Left ventricle myocardium superior (tissue), 1 donor: ENCODE measurements at places on chromosomes 16 and 17.

GRCh38 chr16:4618645-4619418, 4.1 kb upstream of the UBALD1 start:
- DNase-seq = peak; percentile 23

DNA sequence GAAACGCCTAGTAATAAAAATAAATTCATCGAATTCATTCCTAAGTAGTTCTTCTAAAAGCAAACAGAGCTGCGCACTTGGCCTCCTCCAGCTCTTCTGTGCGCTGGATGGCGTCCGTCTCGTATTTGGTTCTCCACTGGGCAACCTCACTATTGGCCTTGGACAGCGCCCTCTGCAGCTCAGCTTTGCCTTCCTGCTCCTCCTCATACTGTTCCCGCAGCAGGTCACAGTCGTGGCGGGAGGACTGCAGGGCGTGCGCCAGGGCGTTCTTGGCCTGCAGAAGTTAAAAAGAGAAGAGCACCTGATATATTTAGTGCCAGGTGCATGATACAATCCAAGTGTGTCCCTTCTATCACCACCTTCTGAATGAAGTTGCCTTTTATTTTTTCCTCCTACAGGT, 21.8 kb downstream of the MYH3 start:
- DNase-seq = no peak

DNA sequence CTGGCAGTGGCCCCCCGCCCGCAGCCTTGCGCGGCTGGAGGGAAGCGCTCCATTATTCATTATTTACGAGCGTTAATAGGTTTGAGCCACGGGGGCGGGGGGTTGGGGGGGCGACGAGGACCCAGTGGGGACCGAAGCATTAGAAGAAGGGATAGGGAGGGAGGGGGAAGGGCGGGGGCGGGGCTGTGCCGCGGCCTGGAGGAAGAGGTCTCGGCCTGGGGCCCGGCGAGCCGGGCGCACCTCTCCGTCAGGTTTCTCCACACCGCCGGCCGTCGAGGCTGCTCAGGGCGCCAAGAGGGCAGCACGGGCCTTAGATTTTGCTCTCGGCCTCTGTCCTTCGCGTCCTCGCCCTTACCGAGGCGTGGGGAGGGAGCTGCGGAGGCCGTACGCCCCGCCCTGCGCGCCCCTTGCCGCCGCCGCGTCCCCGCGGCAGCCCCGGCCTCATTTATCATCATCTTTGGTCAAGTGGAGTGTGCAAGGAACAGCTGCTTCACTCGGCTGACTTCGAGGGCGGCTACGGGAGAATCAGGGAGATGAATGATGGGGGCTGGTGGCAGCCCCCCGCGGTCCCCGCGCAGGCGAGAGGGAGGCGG, 54.2 kb downstream of the SREBF1 start:
- DNase-seq = peak; percentile 56

DNA sequence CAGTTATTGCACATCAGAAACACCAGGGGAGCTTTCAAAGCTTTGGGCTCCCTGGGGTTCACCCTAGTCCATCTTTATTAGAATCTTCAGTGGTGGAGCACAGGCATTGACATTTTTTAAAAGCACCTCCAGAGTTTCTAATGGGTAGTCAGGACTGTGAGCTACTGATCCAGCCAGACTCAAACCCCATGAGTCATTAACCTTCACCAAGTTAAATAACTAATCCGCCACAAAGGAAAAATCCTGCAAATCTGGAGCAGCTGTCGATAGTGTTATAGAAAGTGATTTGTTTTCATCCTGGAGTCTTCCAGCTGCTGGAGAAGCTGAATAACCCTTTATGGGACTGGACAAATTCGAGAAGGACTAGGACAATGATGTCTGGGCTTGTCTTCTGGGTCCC, 93.2 kb upstream of the PIRT start:
- no peak for DNase-seq

DNA sequence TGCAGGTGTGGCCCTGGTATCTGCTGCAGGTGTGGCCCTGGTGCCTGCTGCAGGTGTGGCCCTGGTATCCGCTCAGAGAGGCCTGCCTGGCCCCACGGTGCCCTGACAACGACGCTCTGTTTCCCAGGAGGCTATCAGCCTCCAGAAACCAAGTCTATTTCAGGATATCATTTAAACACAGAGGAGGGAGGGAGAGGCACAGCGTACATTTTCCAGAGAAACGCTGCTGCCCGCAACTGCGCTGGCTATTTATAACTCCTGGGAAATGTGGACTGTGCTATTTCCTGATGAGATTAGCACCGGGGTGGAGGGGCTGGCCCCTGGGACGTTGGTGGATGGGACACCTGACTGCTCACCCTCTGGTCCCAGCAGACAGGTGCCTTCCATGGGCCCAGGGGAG, 22.5 kb downstream of the TIMM22 start:
- peak; percentile 79 for DNase-seq

GRCh38 chr17:29368926-29369325, 21.2 kb upstream of the TAOK1 start:
- peak; percentile 68 for DNase-seq

DNA sequence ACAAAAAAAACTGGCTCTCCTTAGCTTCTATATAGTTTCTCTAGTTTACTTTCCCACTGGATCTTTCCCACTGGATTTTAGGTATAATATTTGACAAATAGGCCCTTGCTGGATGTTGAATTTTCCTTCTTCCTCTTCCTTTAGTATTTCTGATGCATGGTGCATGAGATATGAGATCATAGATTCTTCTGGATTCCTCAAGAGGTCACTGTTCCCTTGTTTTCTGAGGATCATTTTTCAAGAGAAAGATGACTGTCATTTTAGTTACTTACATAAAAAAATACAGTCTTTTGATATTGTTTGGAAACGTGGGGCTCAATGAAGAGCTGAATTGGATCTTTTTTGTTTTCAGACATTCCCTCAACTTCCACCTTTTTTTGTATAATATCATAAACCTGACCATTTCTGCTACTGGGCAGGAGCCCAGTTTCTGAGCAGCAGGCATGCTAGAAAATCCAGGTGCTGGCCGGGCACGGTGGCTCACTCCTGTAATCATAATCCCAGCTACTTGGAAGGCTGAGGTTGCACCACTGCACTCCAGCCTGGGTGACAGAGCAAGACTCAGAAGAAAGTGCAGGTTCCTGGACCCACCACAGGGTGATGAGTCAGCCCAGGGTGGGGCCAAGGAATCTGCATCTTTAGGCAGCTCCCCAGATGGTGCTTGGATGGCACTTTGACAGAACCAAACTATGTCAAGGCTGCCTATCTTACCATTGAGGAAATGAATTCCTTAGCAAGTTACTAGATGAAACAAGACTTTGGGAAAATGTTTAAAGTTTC, 70.3 kb downstream of the SDR42E1 start:
- DNase-seq = no peak

- DNase-seq = no peak
Measured at GRCh38 chr17:68349157-68349556, 57.9 kb downstream of the ARSG start.

DNA sequence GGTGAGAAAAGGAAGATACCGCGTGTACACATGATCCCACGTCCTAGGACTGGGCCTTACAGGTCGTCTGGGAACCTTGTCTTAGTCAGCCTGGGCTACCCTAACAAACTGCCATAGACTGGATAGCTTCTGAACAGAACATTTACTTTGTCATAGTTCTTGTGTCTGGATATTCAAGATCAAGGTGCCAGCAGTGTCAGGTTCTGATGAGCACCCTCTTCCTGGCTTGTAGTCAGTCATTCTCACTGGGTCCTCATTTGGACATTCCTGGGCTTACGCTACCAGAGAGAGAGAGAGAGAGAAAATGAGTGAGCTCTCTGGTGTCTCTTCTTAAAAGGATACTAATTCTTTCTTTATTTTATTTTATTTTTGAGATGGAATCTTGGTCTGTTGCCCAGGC, 685.8 kb upstream of the RBFOX1 start:
- DNase-seq = no peak

DNA sequence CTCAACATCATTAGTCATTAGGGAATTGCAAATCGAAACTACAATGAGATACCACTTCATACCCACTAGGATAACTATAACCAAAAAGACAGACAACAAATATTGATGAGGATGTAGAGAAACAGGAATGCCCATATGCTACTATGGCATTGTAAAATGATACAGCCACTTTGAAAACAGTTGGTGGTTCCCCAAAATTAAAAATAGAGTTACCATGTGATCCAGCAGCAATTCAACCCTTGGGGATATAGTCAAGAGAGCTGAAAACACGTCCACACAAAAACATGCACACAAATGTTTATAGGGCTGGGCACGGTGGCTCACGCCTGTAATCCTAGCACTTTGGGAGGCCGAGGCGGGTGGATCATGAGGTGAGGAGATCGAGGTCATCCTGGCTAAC, 10.0 kb upstream of the PECAM1 start:
- no peak for DNase-seq

GRCh38 chr16:84729716-84730320, 30.0 kb downstream of the USP10 start:
- DNase-seq = no peak

- DNase-seq = no peak
Measured at GRCh38 chr17:29400818-29401217, 10.7 kb downstream of the TAOK1 start.

DNA sequence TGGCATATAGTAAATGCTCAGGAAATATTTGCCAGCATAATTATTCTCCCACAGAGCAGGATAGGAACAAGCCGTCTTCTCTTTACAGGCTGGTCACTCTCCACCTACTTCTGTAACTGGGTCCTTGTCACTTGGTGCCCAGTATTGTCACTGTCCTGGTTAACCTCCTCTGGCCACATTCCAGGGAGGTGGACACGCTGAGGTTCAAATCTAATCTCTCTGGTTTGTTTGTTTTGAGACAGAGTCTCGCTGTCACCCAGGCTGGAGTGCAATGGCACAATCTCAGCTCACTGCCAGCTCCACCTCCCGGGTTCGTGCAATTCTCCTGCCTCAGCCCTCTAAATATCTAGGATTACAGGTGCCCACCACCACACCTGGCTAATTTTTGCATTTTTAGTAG, 15.6 kb downstream of the SBK1 start:
- DNase-seq = no peak

GRCh38 chr17:39485555-39485954, 24.3 kb downstream of the CDK12 start:
- no peak for DNase-seq

DNA sequence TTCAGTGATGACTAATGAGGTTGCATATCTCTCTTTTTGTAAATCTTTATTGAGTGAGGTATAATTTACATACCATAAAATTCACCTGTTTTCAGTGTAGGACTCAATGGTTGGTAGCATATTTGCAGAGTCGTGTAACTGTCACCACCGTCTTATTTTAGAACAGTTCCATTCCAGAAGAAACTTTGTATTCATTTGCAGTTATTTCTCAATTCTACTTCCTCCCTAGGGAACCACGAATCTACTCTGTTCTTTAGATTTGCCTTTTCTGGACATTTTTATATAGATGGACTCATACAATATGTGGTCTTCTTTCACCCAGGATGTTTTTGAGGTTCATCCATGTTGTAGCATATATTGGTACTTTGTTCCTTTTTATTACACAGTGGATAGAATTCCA, 3.7 kb downstream of the FTO start:
- DNase-seq = no peak

GRCh38 chr17:40349477-40349894, 15.1 kb downstream of the GJD3 start:
- DNase-seq = peak; percentile 66

GRCh38 chr17:29131814-29132682, 48.1 kb downstream of the MYO18A start:
- peak; percentile 37 for DNase-seq

DNA sequence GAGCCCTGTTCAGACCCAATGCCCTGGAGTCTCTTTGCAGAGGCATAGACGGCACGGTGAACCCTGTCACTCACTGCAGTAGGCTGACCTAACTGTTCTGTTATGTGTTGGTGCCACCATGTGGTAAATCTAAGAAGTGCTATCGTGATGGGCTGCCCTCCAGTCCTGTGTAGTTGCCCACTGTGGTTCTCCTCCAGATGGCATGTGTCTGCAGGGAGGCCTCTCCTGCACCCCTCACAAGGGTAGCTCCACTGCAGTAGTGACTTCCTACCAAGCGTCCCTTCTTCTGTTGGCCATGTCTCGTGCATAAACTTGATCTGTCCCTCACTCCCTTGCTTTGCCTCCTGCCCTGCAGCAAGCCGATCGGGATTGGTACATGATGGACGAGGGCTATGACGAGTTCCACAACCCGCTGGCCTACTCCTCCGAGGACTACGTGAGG, 5.8 kb downstream of the DHX38 start:
- DNase-seq = no peak

DNA sequence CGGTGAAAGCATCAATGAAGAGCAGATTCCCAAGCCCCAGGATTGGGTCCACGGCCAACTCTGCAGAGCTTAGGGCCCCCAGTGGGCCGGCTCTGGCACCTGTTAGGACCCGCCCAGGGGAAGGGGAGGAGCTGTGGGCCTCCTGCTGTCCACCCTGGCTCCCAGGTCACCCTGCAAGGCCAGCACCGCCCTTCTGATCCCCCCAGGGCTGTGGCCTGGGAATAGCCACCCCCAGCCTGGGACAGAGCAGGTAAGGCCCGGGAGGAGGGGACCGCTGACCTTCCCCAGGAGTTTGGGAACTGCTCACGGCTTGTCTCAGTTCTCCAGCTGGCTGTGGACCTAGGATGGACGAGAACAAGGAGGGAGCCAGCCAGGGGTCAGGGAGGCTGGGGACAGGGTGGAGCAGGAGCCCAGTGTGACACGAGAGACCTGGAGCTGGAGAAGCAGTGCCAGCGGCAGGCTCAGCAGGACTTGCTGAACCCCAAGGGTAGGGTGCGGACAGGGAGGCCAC, 39.3 kb upstream of the SLC38A10 start:
- peak; percentile 37 for DNase-seq

DNA sequence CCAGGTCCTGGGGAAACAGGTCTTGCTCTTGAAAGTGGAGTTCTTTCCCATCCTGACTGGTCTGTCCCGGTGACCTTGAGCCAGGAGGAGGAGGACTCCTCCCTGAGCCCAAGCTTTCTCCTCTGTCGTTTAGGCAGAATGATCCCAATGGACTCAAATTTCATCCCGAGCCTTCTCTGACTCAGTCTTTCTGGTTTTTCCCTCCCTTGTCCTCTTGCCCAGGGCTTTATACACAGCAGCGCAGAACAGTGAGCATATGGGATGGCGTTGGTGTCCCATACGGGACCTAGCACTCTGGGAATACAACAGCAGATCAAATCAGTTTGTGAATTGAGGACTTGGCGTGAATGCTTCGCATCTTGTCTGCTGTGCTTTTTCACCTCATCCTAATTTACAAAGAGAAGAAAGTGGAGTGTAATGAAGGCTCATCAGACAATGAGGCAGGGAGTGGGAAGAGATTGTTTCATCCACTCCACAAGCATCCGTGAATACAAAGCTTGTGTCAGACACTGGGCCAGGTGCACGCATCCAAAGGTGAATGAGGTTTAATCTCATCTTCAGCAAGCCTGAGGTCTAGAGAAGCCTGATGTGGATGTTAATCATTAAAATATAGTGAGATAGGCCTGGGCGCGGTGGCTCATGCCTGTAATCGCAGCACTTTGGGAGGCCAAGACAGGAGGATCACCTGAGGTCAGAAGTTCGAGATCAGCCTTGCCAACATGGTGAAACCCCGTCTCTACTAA, 1.1 kb upstream of the XYLT1 start:
- no peak for DNase-seq

- DNase-seq = no peak
Measured at GRCh38 chr17:45230410-45230786, 8.7 kb downstream of the FMNL1 start.
